Stimulated activated CD4-positive, alpha-beta T cell treated with anti-CD3 and anti-CD28 coated beads, TNF-alpha, amount 100 ng/mL, for 1 hour (primary cell): ENCODE measurements at places on chromosomes 12 and 14.

DNA sequence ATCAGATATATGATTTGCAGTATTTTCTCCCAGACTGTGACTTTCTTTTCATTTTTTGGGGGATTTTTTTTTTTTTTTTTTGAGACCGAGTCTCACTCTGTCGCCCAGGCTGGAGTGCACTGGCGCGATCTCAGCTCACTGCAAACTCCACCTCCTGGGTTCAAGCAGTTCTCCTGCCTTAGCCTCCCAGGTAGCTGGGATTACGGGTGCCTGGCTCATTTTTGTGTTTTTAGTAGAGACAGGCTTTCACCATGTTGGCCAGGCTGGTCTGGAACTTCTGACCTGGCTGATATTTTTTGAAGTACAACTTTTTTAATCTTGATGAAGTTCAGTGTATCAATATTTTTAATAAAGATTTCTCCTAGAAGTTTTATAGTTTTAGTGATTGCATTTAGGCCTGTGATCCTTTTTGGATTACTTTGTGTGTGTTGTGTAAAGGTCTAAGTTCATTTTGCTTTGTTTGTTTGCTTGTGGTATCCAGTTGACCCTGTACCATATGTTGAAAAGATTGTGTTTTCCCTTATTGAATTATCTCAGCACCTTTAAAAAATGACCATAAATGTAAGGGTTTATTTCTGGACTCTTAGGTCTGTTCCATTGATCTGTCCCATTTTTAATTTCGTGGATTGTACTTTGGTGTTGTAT lies 24.2 kb downstream of the BORCS5 start:
- DNase-seq, result no peak

DNA sequence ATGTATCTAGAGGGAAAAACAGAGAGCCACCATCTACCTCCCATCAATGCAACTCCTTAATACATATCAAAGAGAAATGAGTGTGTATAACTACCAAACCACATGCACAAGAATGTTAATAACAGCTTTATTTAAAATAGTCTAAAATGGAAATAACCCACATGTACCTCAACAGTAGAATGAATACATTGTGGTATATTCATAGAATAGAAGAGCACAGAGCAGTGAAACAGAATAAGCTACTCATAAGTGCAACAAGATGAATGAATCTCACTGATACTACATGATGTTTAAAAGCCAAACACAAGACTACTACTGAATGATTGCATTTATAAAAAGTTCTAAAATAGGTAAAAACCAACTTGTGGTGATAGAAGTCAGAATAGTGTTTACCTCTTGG lies 232.5 kb downstream of the BTG1 start:
- no peak for DNase-seq

DNA sequence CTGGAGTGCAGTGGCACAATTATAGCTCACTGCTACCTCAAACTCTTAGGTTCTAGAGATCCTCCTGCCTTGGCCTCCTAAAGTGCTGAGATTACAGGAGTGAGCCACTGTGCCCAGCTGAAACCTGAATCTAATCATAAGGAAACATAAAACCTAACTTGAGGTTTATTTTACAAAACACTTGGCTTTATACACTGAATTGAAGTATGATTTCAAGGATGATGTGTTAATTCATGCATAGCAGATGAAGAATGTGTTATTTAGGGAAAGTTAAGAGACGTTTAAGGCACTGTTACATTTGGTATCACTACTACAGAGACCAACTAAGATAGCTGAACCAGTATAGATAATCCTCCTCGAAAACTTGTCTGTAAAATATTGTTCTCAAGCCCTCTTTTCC lies 6.4 kb downstream of the DICER1 start:
- DNase-seq, result no peak

- DNase-seq, result no peak
These were observed 27.2 kb downstream of the HIGD1C start for GRCh38 chr12:50979369-50980052.

GRCh38 chr14:32571995-32572866 lies 243.1 kb downstream of the AKAP6 start:
- DNase-seq, result no peak

- DNase-seq, result no peak
These were observed 55.6 kb downstream of the HMGA2 start for GRCh38 chr12:65879878-65880277.

GRCh38 chr12:24798335-24798734 lies 150.6 kb downstream of the BCAT1 start:
- no peak for DNase-seq
